ENCODE measurements at places on chromosomes 7 and 10. TPM values are rescaled to one million over a fixed set of nuclear protein-coding genes. Genes with fewer than 3 reads are reported as not detected.

- DNase-seq, result no peak
These were observed 118.2 kb downstream of the ST7 start for GRCh38 chr7:117071551-117071950.

GRCh38 chr7:140654109-140654387, 13.4 kb upstream of the DENND2A start:
- DNase-seq, result no peak

DNA sequence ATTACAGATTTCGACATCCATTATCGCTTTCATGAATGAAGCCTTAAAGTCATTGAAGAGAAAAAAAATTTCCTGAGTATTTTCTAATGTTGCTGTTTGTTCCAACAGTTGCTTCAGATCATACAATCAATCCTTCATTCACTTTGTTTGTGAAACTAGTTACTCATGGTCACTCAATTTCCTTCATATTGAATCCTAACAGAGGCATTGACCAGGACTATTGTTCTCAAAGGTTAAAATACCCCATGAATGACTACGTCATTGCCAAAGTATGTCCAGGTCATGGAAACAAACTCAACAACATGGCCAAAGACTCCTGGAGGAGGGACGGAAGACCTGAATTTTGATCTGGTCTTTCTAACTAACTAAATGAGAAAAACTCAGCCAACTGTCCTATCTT, 54.0 kb upstream of the ABCB5 start:
- DNase-seq, result no peak

GRCh38 chr10:118978998-118979350, 50.5 kb upstream of the NANOS1 start:
- no peak for DNase-seq

Gene ZFAND4
- 11.0 TPM for total RNA-seq

Gene FKBP6
- total RNA-seq, result not detected

- no peak for DNase-seq
These were observed 556.3 kb downstream of the GRM8 start for GRCh38 chr7:126696256-126697038.

Gene SEPTIN7
- total RNA-seq, result 270 TPM

DNA sequence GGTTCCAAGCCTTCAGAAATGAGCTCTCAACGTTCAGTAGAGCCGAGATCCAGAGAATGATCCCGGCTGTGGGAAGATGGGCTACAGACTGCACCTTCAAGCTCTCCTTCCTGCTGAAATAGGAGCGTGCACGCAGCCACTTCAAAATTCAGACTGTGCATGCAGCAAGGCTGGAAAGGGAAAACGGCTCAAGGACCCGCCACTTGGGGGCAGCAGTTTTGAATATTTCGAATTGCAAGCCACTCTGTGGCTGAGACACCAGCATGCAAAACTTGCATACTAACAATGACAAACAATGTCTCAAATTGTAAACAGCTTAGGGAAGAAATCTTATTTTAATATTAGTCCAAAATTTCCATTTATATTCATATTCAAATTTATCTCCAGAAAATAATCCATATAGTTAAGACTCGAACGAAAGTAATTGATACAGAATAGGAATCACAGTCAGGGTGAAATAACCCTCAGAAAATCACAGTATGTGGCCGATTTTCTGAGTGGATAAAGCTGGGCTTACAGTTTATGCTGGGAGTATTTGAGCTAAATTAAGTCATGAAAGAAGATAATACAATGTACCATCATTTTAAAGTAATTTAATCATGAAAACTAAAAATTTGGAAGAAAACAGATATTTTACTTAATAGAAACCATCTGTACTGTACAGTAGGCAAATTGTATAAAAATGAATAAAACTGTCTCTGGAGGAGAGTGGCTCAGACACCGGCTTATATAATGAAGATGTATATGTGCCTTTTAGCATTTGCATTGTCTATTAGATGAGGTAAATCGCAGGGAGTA, 137.9 kb upstream of the MKI67 start:
- DNase-seq, result no peak

- DNase-seq, result no peak
These were observed 247.7 kb downstream of the PRKG1 start for GRCh38 chr10:51321980-51322379.

DNA sequence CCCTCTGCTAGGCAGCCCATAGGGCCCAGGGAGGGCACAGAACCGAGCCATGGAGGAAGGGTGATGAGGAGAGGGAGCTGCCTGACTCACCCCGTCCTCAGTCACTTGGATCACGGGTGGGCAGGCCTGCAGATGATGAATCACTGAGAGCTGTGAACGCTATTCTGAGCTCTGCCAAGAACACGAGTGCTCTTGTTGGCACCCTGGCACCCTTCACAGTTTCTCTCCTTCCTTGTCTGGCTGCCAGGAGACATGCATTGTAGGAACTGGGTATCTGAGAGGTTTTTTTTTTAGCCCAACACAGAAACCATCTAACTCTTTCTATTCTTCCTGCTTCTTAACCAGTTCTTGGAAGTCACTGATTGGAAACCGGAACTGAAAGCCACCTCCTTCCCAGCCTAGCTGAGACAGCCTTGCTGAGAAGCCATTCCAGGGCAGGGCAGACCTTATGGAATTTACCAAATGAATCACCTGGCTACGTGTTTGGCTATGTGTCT, 82.1 kb downstream of the SLC37A3 start:
- no peak for DNase-seq

DNA sequence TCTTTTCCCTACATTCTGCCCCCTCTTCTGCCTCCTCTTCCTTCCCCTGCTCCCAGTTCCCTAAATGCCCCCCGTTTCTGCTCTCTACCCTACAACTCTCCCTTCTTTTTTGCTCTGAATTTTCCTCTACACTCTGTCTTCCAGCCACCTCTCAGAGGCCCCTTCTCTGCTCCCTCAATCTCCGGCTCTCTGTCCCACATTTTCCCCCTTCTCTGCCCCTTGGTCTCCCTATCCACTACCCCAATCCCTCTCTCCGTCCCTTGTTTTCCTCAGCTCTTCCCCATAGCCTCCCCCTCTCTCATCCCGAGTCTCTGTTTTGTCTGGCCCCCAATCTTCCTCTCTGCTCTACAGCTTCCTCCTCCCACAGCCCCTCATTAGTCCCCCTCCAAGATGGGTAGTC, 3.3 kb downstream of the ALOX5 start:
- no peak for DNase-seq

Data from CD8-positive, alpha-beta memory T cell (primary cell).